ENCODE measurements at places on chromosomes 3 and 15.

- DNase-seq, result no peak
Measured at GRCh38 chr3:151169262-151169947, 33.6 kb downstream of the GPR171 start.

DNA sequence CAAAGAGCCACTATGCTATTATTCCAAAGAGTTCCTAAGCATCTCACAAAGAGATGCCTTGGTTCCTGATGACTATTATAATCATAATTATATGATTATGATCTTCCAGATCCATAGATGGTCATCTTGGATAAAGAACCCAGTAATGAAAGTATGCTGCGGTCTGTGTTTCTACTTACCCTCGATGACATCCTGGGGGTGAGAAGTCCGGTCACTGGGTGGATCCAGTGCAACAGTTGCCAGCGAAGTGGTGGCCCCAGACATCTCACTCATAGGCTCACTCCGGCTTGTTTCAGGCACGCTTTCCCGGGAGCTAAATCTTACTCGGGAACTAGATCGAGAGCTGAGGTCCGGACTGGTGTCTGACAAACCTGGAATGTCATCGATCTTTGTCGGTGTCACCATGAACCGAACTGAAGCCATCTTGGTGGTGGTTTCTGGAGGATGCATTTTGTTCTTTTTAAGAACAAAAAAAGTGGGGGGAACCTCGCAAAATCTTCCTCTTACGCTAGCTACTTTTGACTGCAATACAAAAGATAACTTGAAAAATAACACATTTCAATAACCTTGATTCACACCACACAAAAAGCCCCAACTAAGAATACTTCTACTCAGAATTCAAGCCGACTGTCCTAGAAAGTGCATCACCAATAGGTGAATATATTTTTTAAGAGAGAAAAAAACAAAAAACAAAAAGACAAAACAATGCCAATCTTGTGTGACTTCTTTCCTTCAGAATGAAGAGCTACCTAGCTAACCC, 1.2 kb downstream of the SLC12A6 start:
- DNase-seq, result no peak

- peak; percentile 69 for DNase-seq
Measured at GRCh38 chr3:69326855-69327300, 59.0 kb downstream of the FRMD4B start.

GRCh38 chr3:156888576-156888975, 62.4 kb downstream of the LEKR1 start:
- no peak for DNase-seq

Measured in activated T-cell treated with anti-CD3 and anti-CD28 coated beads, Interleukin-2, amount 50 U/mL, for 72 hours (primary cell).